Keratinocyte (primary cell): ENCODE measurements at places on chromosomes 12 and 14. TPM values are rescaled to one million over a fixed set of nuclear protein-coding genes. Genes with fewer than 3 reads are reported as not detected.
A peak's percentile ranks its signal among the peaks of the same experiment; 100 is the strongest.

PRPF40B gene
- polyA plus RNA-seq, result 12.7 to 19.0 TPM (median 13.3 TPM) in 3 replicates

MIPOL1 gene
- 6.1 to 10.9 TPM (median 6.1 TPM) in 3 replicates for polyA plus RNA-seq

CAPS2 gene
- 1.5 to 2.2 TPM (median 2.0 TPM) in 3 replicates for polyA plus RNA-seq

SLC10A1 gene
- polyA plus RNA-seq, result not detected in 3 replicates

ALDH2 gene
- polyA plus RNA-seq, result 30.6 to 40.1 TPM (median 33.8 TPM) in 3 replicates

ANO6 gene
- 55.4 to 64.3 TPM (median 62.4 TPM) in 3 replicates for polyA plus RNA-seq

PPM1H gene
- polyA plus RNA-seq, result 0.07 to 0.21 TPM (median 0.09 TPM) in 3 replicates

MANSC4 gene
- 0.18 to 0.67 TPM (median 0.59 TPM) in 3 replicates for polyA plus RNA-seq

GRCh38 chr14:36067428-36068187 is 108.9 kb downstream of the PTCSC3 start:
- H3K4me3 ChIP-seq, result no peak overlapping the region
- H3K27me3 ChIP-seq, result no peaks in the 10 kb centered on the region
- no peak overlapping the region for H3K27ac ChIP-seq
- H3K4me1 ChIP-seq, result peaks cover 35% of the 10 kb centered on the region
- no peaks in the 10 kb centered on the region for H3K36me3 ChIP-seq

- no peaks in the 10 kb centered on the region for H3K4me1 ChIP-seq
- no peaks in the 10 kb centered on the region for H3K36me3 ChIP-seq
- H3K4me3 ChIP-seq, result no peak overlapping the region
- H3K27me3 ChIP-seq, result no peaks in the 10 kb centered on the region
- no peak overlapping the region for H3K27ac ChIP-seq
- no peak for DNase-seq
Observed at GRCh38 chr12:118448341-118448740, 72.0 kb downstream of the SUDS3 start.

- no peak overlapping the region for H3K4me3 ChIP-seq
- no peak for DNase-seq
- no peaks in the 10 kb centered on the region for H3K4me1 ChIP-seq
- no peak overlapping the region for H3K27ac ChIP-seq
- H3K36me3 ChIP-seq, result peaks cover 16% of the 10 kb centered on the region
Observed at GRCh38 chr12:121000530-121000929, 15.8 kb downstream of the C12orf43 start.

GRCh38 chr12:63805704-63806672 is 26.3 kb downstream of the RXYLT1 start:
- no peak for DNase-seq
- H3K27ac ChIP-seq, result no peak overlapping the region
- peaks cover 2% of the 10 kb centered on the region for H3K36me3 ChIP-seq
- H3K4me1 ChIP-seq, result no peaks in the 10 kb centered on the region
- no peaks in the 10 kb centered on the region for H3K27me3 ChIP-seq

DNA sequence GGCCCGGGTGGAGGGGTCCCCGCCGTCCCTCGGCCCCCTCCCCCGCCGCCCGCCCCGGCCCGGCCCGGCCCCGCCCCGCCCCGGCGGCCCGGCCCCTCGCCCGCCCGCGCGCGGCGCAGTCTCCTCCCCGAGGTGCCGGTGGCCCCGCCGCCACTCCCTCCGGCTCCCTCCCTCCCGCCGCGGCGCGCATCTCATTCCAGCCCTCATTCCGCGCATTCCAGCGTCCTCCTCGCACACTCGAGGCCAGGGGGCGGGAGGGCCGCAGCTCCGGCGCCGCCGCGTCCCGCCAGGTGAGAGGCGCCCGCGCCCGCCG is at the start of gene TEAD4:
Gene TEAD4 (plus strand): TSS at position 206 of the 313 bp plus-strand sequence.
- H3K27ac ChIP-seq, result peak within 1 kb of the TSS; percentile 81
- peaks cover 24% of the 10 kb centered on the region for H3K4me1 ChIP-seq
- no peaks in the 10 kb centered on the region for H3K36me3 ChIP-seq
- DNase-seq, result no peak

- DNase-seq, result no peak
- no peaks in the 10 kb centered on the region for H3K36me3 ChIP-seq
- no peaks in the 10 kb centered on the region for H3K27me3 ChIP-seq
- H3K27ac ChIP-seq, result no peak overlapping the region
- H3K4me1 ChIP-seq, result no peaks in the 10 kb centered on the region
- H3K4me3 ChIP-seq, result no peak overlapping the region
Observed at GRCh38 chr14:30855345-30856037, 18.9 kb upstream of the COCH start.

DNA sequence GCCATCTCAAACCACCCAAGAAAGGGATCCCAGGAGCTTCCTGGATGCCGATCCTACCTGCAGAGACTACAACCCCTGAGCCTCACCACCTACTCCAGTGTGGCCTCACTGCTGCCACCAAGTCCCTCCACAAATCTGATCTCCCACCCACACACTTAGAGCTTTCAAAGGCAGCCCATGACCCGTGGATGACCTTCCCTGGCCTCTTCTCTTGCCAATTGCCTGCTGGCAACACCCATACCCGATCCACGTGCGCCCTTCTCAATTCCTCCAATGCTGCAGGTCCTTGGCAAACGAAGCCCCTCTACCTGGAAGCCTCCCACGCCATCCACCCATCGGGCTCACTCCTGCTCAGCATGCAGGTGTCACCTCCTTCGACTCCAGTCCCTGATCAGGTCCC is 30.7 kb downstream of the HVCN1 start:
- no peaks in the 10 kb centered on the region for H3K4me1 ChIP-seq
- no peaks in the 10 kb centered on the region for H3K27me3 ChIP-seq
- H3K27ac ChIP-seq, result no peak overlapping the region
- no peak for DNase-seq
- H3K4me3 ChIP-seq, result no peak overlapping the region
- H3K36me3 ChIP-seq, result no peaks in the 10 kb centered on the region

- H3K4me3 ChIP-seq, result no peak overlapping the region
- no peak for DNase-seq
Observed at GRCh38 chr14:76881348-76881747, 55.1 kb downstream of the LRRC74A start.
